Non-pigmented ciliary epithelial cell (primary cell): ENCODE measurements at places on chromosomes 11 and 22.

GRCh38 chr11:82305123-82305522 lies 428.5 kb downstream of the FAM181B start:
- no peak for DNase-seq

GRCh38 chr11:113153847-113154246 lies 160.5 kb upstream of the TTC12 start:
- no peak for DNase-seq

- no peak for DNase-seq
Observed at GRCh38 chr11:41947392-41947791, 487.9 kb upstream of the LRRC4C start.

GRCh38 chr11:13963169-13963948 lies 836 bp downstream of the SPON1 start:
- DNase-seq = no peak

- no peak for DNase-seq
Observed at GRCh38 chr11:46414879-46415278, 23.3 kb upstream of the CHRM4 start.
